A549 treated with DMSO at 1 μM for 4 hours (cell line): ENCODE measurements at places on chromosomes 7 and 10. TPM values are rescaled to one million over a fixed set of nuclear protein-coding genes. Genes with fewer than 3 reads are reported as not detected.

The UBN2 gene
- 2.4 to 3.7 TPM (median 3.3 TPM) in 5 replicates for total RNA-seq

The CHN2 gene
- total RNA-seq, result 0.06 TPM in 1 of 5 replicates, not detected in the others

The RAB19 gene
- not detected in 5 replicates for total RNA-seq

The HOXA7 gene
- total RNA-seq, result 4.4 to 5.3 TPM (median 4.9 TPM) in 5 replicates

The GBX1 gene
- 0.18 TPM in 1 of 5 replicates, not detected in the others for total RNA-seq
